ENCODE measurements at places on chromosomes 16 and 17.

- DNase-seq: no peak
These were observed 13.6 kb downstream of the HEATR6 start for GRCh38 chr17:60065136-60065535.

- DNase-seq: no peak
These were observed 76.7 kb downstream of the HLF start for GRCh38 chr17:55341432-55341831.

GRCh38 chr16:71590584-71590983 lies 13.7 kb upstream of the TAT start:
- no peak for DNase-seq

DNA sequence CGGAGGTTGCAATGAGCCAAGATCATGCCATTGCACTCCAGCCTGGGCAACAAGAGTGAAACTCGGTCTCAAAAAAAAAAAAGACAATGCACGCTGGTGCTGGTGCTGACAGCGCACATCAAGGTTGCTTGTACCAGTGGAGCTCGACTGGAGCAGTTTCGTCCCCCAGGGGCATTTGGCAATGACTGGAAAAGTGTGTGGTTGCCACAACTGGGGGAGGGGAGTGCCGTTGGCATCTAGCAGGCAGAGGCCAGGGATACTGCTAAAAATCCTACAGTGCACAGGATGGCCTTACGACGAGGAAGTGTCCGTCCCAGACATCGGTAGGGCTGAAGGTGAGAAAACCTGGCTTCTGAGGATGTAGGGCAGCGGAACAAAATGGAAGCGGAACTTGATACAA lies 2.4 kb downstream of the MEAK7 start:
- no peak for DNase-seq

DNA sequence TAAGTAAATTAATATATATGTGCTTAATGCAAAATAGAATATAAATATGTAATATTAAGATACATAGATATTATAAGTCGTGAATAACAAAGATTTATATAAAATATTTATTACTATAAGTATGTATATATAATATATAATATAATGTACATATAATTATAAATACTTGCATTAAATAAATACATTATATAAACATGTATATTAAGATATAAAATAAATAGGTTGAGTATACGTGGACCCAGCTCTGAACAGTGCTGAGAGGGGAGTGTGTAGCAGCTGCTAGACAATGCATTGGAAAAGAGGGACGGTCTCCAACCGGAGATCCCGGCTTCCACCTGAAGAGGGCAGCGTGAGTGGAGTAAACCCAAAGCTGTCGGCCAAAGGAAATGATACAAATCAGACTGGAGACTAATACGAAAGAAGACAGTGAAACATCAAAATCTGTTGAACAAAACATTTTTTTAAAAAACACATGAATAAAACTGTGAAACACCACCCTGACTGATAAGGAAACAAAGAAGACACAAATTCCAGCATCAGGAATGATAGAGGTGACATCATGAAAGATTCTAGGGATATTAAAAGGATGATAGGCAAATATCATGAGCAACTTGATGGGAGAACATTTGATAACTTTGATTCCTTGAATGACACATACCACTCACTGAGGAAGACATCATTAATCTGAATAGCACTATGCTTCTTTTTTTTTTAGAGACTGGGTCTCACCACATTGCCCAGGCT lies 125.4 kb upstream of the CHMP6 start:
- DNase-seq: no peak

DNA sequence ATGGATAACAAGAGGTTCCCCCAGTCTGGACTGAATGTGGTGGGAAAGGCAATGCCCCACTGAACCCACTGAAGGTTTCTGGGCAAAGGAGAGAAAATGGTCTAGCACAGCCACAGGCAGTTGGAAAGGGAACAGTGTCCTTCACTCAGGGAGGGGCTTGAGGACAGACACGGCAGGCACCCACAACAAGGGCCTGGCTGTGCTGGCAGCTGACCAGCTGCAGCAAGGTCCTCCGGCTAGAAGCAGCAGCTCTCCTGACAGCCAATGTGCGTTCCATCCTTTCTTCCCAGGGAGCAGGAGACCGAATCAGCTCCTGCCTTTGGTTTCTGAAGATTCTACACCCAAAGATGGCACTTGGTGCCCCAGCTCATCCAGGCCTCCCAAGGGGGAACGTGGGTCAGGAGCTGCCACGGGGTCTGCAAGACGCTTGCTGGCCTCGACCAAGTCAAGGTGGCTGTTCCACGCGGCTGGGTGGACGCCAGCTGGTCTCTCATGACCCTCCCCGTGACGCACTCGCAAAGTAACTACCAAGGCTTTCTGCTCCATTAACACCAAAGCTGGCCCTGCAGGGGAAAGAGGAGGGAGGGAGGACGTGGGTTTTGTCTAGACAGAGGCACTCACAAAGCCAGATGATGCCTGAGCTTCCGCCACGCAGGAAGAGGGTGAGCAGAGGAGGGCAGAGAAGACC lies 11.1 kb downstream of the ABR start:
- no peak for DNase-seq

- DNase-seq: no peak
These were observed 14.4 kb downstream of the DNAJC7 start for GRCh38 chr17:42002792-42003301.

Measured in GM12892 (cell line).